COLO829 (cell line): ENCODE measurements at places on chromosomes 1 and 21.

DNA sequence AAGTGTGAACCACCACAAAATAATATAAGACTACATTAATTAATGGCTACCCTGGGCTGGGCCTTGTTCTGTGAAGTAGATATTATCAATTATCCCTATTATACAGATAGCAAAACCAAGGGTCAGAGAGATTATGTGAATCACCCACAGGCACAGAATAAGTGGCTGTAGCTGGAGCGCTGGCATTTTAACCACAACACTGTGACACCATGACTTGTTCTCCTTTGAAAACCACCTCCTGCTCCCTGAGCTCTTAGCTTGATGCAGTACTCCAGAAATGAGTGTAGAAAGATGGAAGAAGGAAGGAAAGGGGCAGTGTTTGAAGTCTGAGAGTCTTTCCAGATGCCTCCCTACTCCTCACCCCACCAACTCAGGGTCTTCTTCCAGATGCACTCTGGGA, 29.5 kb upstream of the JUN start:
- DNase-seq, result no peak

DNA sequence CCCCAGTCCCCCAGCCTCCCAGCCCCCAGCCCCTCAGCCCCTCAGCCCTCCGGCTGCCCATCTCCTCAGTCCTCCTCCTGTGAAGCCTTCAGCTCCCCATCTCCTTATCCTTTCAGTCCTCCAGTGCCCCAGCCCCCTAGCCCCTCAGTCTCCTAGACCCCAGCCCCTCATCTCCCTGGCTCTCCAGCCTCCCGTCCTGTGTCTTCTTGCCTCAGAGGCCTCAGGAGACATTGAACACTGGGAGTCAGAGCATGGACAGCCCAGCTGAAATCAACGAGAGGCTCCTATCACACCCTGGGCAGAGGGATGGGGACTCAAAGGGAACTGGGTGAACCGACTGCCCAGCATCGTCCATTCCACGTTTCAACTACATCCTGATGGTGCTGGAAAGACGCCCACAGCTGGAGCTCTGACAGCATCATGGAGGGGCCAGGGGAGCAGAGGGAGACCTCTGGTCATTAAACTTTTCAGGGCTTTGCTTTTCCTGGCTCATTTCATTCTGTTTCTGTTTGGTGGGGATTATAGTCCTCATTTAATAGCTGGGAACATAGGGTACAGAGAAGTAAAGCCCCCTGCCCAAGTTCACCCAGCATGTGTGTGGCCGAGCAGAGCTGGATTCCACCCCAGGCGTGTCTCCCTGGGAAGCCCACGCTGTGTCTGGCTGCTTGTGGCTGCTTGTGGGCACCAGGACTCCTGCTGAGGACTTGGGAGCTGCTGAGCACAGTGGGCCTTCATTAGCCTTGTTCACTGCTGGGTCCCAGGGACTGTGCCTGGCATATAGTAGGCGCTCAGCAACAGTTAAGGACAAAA, 396.7 kb downstream of the PTPRU start:
- no peak for DNase-seq

DNA sequence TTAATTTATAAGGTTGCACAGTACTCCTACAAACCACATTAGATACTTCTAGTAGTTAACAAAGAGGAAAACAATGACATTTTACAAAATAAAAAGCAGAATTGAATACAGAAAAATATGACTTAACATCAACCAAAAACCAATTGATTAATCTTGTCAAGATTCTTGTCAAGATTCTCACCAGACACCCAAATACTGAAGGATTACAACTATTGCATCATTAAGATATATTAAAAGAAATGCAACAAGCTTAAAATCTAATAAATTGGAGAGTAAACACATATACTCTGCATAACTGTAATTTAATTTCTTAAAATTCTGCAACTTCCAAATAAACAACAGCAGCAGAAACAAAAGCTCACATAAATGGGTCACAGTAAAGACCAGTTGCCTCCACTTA, 4.7 kb downstream of the WLS start:
- DNase-seq, result no peak

DNA sequence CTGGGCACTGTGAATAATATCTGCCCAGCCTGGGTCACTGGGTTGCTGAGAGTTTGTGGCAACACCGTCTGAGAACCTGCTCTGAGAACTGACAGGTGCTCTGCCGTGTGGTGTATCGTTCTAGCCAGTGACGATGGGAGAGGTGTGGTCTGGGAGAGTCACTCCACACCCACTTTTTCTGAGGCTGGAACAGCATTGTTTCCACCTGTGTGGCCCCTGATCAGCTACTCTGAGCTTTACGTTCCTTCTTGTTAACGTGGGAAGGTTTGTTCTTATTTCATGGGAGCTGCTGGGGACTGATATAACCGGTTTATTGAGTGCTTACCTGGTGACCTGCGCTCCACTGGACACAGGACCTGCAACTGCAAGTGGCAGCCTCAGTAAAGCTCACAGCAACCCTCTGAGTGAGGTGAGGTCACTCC, 34.8 kb upstream of the TENT5C start:
- no peak for DNase-seq

DNA sequence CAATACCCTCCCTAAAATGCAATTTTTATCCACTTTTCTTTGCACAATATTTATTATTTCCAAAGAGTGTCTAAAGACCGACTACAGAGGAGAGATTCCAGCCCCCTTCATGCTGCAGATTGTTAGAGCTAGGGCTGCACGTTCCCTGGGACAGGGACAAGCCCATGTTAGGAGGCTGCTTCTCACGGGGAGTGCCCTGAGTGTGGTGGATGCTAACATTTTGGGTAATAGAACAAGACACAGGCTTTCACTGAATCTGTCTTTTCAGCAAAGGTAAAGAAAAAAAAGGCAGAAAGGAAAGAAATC, 125.4 kb downstream of the RIPK4 start:
- DNase-seq, result no peak

DNA sequence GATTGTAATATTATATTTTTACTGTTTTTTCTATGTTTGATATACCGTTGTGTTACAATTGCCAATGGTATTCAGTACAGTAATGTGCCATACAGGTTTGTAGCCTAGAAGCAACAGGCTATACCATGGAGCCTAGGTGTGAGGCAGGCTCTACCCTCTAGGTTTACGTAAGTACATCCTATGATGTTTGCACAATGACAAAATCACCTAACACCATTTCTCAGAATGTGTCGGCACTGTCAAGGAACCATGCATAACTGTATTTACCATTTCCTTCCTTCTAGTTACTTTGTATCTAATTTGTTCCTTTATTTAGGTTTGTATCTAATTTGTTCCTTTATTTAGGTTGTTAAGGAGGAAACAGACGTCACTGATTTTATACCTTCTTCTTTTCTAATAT, 9.9 kb downstream of the NPHP4 start:
- no peak for DNase-seq

GRCh38 chr21:31566064-31566463, 93.4 kb upstream of the SOD1 start:
- DNase-seq, result no peak

DNA sequence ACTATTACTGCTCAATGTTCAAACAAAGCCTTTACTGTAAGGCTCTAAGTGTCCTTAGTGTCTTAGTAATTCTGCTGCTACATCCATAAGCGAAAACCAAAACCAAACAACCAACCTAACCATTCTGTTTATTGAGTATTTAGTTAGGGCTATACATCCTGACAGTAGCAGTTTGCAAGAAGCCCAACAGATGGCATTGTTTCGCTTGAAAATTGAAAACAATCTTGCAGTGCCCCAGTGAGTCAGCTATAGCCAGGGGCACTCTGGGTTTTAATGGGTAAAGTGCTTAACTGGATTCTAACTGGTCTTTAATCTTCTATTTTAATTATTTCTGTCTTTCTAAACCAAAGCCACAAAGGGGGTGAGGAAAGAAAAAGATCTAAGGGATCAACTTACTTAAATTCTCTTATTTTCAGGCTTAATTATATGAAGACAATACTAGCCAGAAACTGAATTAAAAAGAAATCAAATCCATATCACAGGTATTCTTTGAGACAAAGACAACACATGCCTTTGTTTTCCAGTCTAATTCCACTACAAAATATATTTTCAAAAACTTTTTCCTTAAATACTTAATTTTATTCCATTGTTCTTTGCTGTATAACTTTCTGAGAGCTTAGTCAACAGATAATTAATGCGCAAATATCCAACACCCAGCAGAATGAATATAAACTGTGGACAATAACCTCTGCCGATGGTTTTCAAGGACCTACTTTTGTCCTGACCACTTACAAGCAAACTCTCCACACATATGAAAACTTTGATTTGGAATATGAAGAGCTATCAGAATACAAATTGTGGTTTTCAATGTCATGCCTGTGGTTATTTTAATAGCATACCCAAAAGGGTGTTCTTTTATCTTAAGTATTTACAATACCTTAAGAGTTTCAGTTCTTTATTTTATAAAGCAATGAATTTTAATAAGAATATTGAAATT, 15.2 kb downstream of the POGZ start:
- DNase-seq, result peak; percentile 98

- DNase-seq, result no peak
These were observed 117.0 kb downstream of the NAV1 start for GRCh38 chr1:201655910-201656309.

DNA sequence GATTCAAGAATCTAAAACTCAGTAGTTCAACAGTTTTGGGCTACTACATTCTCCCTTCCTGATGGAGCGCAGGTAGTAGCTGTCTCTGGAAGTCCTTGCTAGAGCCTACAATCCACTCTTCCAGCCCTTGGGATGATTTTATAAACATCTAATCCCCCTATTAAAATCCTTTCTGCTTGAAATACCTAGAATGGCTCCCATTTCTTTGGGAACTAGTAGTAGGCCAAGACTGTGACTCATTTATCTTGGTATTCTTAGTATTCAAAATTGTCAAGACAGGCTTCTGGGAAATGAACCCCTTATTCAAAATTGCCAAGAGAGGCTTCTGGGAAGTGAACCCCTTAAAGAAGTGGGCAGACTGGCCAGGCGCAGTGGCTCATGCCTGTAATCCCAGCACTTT, 142.5 kb upstream of the FGGY start:
- no peak for DNase-seq

DNA sequence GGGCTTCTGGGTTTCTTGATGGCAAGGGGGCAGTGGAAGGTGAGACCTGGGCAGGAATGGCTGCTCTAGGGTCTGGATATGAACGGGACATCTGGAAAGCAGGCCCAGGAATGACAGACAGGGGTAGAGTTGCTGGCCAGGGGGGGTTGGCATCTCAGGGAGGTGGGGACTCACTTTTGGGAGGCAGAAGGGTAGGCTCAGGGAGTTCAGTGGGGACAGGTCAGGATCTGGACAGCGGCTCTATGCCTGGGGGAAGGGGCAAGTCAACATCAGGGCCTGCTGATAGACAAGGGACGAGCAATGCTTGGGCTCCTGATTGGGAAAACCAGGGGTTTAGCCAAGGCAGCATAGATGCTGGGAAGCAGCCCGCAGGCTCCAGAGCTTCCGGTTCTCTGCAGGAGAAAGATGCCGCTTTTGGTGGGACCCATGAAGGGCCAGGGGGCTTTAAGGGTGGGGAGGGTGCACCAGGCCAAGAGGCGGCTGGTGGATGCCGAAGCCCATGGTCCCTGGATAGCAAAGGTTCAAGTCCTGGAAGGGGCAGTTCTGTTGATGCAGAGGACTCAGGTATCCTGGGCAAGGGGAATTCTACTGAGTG, 21.9 kb downstream of the IGFN1 start:
- DNase-seq, result no peak
